ENCODE measurements at places on chromosomes 5 and 9. TPM values are rescaled to one million over a fixed set of nuclear protein-coding genes. Genes with fewer than 3 reads are reported as not detected.

DNA sequence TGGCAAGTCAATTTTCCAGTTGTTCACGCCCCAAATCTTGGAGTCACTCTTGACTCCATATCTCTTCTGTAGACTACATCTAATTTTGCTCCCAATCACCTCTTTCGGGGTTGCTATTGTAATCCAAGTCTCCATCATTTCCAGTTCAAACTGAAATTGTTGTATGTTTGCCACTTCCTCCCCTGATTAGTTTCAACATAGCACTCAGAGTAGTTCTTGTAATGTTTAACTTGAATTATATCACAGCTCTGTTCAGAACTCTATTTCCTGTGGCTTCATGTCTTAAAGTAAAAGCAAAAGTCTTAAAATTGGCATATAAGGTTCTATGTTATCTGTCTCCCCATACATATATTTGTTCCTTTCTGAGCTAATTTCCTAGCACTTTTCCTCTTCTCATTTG lies 348.5 kb upstream of the RIOK2 start:
- DNase-seq: no peak

GRCh38 chr5:76801159-76801802 lies 17.5 kb upstream of the F2RL1 start:
- DNase-seq: peak; percentile 93

ANKHD1 gene
- 64.8 TPM for total RNA-seq

DNA sequence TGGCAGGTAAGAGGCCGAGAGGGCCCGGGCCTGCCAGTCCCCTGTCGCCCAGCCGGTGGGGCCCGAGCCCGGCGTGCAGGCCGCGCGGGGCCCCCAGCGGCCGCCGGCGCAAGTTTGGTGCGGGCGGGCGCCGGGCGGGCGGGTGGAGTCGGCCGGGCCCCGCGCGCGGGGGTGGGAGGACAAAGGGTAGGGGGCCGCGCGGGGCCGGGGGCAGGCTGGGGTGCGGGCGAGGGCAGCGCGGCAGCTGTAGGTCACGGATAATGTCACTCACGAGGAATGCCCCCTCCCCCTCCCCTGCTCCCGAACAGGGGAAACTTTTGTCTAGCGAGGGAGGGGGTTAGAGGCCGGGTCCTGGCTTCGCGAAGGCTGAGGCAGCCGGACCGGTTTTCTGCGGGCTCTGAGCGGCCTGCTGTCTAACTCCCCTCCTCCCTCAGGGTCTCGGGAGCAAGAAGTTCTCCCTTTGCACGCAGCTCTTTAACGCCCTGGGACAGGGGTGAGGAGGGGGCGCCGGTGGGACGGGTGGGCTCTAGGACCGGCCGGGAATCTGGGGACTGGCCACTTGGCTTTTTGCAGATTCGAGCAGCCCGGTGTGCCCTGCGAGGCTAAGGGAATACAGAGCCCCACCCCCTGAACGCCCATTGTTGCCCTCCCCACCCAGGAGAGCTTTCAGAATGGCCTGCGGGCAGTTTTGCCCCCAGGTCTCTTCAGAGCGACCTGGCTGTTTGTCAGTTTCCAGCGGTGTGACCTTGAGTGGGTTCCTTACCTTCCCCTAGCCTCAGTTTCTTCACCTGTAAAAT lies 21.3 kb upstream of the NDST1 start:
- peak; percentile 58 for DNase-seq

DNA sequence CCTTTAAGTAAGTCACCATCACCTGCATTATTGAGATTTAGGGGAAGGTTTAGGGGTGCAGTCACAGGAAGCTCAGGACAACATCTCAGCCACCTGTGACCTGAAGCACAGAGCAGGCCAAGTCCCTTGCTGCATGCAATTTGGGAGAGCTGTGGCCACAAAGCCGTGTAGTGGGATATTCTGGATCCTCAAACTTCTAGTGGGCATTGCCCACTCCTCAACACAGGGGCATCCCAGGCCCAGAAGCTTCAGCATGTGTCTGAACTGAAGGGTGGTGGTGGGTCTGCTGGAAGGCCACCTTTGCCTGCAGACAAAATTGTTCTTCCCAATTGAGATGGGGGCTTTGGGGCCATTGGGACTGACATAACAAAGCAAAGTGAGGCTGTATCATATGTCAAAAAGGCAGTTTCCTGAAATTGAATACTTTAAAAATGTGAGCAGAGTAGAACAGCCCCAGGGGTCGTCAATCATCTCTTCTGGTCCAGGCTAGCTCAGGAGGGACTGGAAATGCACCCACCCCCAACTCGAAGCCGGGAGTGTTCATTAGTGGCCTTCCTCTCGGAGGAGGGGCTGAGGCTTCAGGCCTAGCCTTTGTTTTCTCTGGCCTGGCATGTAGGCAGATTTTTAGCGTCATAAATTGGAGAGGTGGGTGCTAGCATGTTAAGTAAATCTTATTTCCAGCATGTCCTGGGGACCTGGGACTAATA lies 2.8 kb upstream of the GADD45G start:
- no peak for DNase-seq

GRCh38 chr5:52041842-52042241 lies 658.6 kb downstream of the ISL1 start:
- DNase-seq: no peak
